Left kidney (tissue), 8 donors: ENCODE measurements at places on chromosomes 1 and 21. TPM values are rescaled to one million over a fixed set of nuclear protein-coding genes. Genes with fewer than 3 reads are reported as not detected.

DNA sequence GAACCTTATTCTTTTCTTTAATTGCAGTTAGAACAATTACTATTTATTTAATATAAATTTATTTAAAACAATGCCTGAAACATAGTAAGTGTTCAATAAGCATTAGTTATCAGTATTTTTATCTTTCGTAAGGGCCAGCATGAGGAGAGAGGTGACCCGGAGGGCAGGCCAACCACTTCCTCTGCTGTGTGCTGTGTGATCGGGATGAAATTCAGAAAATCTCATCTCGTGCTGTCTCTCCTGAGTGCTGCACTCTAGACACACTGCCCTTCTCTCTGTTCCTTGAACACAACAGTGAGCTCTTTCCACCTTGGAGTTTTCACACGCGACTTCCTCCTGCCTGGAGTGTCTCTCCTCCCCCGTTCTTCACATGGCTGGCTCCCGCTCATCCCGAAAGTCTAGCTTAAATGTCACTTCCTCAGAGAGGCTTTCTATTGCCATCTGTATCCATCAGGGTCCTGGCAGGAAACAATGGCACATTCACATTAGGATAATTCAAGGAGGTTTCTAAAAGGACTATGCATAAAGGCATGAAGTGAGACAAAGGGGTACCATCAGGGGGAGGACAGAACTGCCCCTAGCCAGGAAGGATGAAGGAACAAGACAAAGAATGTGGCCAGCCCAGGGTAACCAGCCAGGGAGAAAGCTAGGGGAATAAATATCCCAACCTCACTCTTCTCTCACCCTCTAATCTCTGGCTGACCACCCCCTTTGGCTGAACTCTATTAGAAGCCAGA is 142.6 kb upstream of the GJB5 start:
- DNase-seq = peak; percentile 18

- peak; percentile 89 for DNase-seq
Observed at GRCh38 chr1:119327450-119328155, 41.0 kb upstream of the HAO2 start.

DNA sequence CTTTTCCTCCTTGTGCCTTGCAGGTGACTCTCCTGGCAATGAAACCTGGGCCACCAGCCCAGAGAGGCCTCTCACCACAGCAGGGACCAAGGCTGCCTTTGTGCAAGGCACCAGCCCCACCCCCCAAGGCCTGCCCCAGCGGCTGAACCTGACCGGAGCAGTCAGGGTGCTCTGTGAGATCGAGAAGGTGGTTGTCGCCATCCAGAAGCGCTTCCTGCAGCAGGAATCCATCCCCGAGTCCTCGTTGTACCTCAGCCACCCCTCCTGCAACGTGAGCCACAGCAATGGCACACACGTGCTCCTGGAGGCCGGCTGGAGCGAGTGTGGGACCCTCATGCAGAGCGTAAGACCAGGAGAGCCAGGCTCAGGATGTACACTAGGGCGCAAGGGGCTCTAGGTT is 51.7 kb downstream of the UMODL1 start:
- no peak for DNase-seq

DNA sequence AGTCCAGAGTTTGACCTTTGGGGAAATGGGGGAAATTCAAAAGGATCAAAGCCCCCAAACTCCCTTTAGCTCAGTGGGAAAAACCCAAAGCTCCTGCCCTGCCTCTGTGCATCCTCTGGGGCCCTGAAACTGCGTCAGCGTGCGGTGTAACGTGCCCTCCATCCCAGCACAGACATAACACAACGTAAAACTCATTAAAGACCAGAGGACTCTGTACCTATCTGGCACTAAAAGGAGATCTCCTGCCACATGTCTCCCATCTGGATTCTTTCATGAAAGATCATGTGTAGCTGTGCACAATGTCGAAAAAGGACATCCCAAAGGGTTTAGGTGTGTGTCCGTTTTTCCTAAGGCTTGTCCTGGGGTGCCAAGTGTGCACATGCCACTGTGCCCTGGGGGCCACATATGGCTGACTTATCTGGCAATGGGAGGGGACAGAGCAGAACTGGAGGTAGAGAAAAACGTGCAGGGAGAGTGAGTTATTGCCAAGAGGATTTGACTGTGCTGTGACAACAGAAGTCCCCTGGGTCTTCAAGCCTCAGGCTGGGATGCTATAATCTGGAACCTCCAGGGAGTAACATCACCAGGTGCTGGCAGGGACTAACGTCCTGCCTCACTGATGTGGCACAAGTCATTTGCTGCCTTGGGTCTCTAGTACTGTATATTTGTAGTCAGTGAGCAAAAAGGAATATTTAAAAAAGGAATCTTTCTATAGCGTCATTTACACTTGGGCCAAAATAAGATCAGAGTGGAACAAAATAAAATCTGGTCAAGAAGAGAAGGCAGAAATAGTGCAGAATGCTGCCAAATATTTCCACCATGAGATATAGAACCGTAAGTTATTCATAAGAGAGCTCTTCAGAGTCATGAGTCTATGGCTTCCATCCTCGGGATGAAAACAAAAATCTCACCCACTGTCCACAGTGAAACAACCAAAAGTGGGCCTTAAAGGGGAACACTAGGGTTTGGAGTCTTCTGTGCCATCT is 52.3 kb downstream of the ITPKB start:
- DNase-seq = no peak

RAVER2 gene
- polyA plus RNA-seq = 35.0 TPM

DNA sequence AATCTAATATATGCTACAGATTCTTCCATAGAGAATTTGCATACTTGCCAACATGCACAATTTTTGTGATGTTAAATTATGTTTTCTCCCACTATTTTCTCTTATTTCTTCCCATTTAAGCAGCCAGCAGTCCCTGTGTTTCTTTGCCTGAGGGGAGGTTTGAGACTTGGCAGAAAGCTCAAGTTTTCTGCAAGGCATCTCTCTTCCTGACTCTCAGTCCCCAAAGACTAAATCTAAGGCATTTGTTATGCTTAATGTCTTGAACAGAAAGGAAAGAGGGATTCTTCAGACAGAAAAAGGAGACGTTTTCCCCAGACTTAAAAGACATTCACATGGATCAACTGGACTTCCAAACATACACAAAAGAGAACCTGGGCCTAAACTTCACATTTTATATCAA is 354.4 kb downstream of the RYR2 start:
- DNase-seq = no peak

DNA sequence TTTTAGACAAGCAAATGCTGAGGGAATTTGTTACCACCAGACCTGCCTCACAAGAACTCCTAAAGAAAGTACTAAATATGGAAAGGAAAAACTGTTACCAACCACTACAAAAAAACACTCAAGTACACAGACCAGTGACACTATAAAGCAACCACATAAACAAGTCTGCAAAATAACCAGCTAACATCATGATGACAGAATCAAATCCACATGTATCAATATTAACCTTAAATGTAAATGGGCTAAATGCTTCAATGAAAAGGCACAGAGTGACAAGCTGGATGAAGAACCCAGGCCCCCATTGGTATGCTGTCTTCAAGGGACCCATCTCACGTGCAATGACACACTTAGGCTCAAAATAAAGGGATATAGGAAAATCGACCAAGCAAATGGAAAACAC is 529.9 kb upstream of the CAMK1G start:
- DNase-seq = no peak

GRCh38 chr1:111618961-111619634 is 491 bp upstream of the RAP1A start:
- no peak for DNase-seq

DNA sequence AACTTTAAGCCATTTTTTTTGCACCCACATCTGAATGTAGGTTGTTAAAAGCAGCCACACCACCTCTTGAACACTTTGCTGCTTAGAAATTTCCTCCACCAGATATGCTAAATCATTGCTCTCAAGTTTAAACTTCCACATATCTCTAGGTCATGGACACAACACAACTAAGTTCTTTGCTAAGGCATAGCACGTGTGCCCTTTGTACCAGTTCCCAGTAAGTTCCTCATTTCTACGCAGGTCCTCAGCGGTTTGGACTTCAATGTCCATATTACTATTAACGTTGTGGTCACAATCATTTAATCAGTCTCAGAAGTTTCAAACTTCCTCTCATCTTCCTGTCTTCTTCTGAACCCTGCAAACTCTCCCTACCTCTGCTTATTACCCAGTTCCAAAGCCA is 661.6 kb upstream of the PKN2 start:
- DNase-seq = no peak

RPS6KC1 gene
- polyA plus RNA-seq = 25.0 TPM

GRCh38 chr1:51558375-51558924 is 39.4 kb upstream of the EPS15 start:
- DNase-seq = no peak

- no peak for DNase-seq
Observed at GRCh38 chr1:175397103-175397502, 204.5 kb upstream of the KIAA0040 start.

KCNJ15 gene
- polyA plus RNA-seq = 269 TPM

TEDDM1 gene
- polyA plus RNA-seq = 0.20 TPM

HTR1D gene
- polyA plus RNA-seq = 0.23 TPM

CLSTN1 gene
- polyA plus RNA-seq = 151 TPM

ANKRD65 gene
- 8.5 TPM for polyA plus RNA-seq

GRCh38 chr1:214295934-214296333 is 15.0 kb downstream of the SMYD2 start:
- no peak for DNase-seq

TMPRSS3 gene
- 1.7 TPM for polyA plus RNA-seq

DNA sequence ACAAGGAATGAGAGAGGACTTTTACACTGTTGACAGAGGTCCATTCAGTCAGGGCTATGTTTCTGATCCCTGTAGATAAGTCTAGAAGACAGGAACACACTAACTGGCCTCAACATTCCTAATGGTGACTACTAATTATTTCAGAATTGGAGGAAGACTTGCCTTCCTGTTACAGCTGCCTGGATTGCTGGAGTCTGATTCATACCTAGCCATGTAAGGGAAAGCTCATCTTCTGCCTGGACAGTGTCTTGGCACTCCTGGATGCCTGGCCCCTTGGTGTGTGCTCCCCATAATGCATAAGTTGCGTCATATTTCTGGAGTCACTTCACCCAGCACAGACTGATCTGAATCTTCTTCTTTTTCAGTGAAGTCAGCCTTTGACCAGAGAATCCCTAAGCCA is 326.0 kb upstream of the RUNX1 start:
- DNase-seq = no peak

GRCh38 chr1:219120624-219121544 is 52.8 kb upstream of the LYPLAL1 start:
- peak; percentile 50 for DNase-seq
